ENCODE measurements at places on chromosomes 7 and 10.
A peak's percentile ranks its signal among the peaks of the same experiment; 100 is the strongest.

DNA sequence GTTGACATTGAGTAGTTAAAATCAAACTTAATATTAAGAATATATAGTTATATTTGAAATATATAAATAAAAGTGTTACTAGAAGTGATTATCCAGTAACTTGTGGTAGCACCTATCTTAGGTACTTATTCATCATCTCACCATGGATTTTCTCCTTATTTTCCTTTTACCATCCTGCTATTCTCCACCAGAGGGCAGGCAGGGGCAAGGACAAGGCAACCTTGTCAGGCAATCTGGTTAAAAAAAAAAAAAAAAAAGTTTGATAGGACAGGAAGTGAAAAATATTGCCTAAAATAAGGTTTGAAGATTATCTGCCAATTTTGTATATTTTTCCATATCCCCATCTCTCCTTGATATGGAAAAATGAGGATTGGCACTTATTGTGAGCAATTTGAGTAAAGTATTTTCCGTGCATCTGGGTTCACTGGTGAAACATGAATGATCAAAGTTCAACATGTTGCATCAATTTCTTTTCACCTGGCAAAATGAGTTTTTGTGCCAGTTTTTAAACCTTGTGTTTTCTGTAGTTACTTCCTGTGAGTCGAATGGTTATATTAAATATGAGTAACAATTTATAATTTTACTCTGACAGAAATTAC is 256.7 kb downstream of the AGMO start:
- DNase-seq, result peak; percentile 77

DNA sequence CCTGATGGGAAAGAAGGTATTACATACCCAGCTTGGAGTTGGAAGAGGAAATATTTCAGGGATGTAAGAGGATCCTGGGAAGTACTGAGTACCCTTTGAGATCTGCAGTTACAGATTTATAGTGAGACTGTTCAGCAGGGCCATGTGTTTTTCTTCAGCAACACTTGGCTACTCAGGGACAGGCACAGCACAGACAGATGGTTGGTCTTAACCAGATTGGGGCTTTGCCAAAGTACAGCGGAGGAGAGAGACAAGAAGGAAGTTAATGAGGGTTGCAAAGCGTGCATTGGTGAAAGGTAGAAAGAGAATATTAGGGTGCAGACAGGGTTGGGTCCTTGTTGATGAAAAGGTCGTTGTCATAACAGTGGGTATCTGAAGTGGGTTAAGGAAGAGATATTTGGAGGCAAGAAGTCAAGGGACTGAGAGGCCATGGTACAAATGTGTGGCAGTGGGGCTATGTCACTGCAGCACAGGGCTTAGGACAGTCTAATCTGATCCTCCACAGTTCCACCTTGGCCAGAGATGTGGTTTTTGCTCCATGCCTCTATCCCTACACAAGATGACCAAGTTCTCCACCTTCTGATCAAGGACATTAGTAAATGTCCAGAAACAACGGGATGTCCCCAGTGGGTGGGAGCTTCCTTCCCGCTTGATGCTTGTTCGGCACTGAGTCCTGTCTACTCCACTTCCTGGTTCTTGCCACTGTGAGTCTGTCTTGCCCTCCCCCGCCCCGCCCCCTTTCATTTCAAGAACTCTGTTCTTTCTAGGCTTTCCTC is 18.9 kb upstream of the DNAJC1 start:
- DNase-seq, result no peak

DNA sequence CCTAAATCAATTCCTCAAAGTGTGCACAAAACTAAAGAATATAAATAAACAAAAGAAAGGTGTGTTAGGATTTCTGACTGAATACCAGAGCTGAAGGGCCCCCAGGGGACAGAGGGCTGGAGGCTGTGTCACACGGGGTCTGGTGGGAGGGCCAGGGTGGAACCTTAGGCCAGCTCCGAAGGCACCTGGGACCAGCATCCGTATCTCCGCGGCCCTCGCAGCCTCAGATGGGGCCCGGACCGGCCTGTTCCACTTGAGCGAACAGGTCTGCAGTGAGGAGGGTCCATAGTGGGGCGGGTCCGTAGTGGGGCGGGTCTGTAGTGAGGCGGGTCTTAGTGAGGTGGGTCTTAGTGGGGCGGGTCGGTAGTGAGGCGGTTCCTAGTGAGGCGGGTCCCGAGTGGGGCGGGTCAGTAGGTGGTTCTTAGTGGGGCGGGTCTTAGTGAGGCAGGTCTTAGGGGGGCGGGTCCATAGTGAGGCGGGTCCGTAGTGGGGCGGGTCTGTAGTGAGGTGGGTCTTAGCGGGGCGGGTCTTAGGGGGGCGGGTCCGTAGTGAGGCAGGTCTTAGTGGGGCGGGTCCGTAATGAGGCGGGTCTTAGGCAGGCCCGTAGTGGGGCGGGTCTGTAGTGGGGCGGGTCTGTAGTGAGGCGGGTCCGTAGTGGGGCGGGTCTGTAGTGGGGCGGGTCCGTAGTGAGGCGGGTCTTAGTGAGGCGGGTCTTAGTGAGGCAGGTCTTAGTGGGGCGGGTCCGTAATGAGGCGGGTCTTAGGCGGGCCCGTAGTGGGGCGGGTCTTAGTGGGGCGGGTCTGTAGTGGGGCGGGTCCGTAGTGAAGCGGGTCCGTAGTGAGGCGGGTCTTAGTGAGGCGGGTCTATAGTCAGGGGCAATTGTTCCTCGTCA is 15.1 kb downstream of the GPR146 start:
- DNase-seq, result peak; percentile 98

- DNase-seq, result no peak
Measured at GRCh38 chr7:156777364-156778069, 115.5 kb downstream of the LMBR1 start.

GRCh38 chr7:132145466-132145865 is 430.8 kb downstream of the PLXNA4 start:
- no peak for DNase-seq

GRCh38 chr10:86372119-86372783 is 5.7 kb upstream of the GRID1 start:
- DNase-seq, result peak; percentile 22

GRCh38 chr7:36021917-36022550 is 131.0 kb upstream of the EEPD1 start:
- peak; percentile 26 for DNase-seq

DNA sequence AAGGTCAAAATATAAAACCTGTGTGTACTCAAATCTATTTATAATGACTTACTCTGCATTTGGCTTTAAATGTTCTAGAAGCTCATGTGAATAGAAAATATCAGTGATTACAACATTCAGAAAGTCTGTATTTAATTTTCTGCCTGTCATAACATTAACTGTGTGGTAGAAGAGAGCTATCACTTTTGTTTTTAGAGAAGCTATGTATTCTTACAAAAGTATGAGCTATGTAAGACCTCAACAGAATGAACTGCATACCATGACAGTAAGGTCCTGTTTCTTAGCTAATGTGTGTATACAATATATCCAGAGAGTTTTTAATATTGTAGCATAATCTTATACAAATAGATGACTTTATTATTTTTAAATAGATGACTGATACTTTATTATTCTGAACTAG is 61.5 kb downstream of the PTN start:
- no peak for DNase-seq

- no peak for DNase-seq
Measured at GRCh38 chr7:142349670-142350405, 92.0 kb upstream of the PRSS58 start.

DNA sequence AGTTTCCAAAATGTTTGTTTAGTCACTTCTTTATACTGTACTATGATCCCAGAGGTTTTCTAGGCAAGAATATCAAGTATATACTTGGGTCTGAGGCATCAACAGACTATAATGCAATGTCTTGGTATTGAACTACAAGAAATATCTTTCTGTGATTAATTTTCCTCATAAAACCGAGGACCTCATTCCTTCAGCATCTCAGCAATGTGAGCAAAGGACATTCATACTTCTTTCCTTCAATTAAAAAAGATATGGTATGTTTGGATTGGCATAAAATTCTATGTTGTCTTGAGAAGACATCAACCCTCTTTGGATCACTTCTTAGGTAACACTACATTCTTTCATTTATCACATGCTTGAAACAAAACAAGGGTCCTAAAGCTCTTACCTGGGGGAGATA is 524.5 kb downstream of the PHTF2 start:
- no peak for DNase-seq
